Activated CD4-positive, alpha-beta T cell treated with anti-CD3 and anti-CD28 coated beads, Interleukin-2, amount 10 ng/mL, durations not matched to agents 7 days and 5 days (primary cell): ENCODE measurements at places on chromosomes 3 and 15. TPM values are rescaled to one million over a fixed set of nuclear protein-coding genes. Genes with fewer than 3 reads are reported as not detected.

DNA sequence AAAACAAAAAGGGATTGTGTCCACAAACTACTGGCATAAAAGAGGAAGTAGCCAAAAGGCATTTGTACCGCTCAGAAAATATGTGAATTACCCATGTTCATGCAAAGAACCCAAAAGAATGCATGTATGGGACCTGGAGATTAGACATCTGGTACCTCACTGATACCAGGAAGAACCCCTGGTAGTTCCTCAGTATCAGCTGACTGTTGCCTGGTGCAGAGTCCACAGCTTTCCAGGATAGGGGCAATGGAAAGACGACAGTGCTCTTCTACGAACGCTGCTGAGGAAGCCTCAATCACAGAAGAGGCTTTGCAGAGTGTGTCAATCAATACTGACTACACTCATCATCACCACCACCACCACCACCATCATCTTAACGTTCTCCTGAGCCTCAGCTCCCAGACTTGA lies 63.3 kb downstream of the ATP8B4 start:
- H3K27me3 ChIP-seq, result no peaks in the 10 kb centered on the region
- no peak for DNase-seq
- no peak overlapping the region for H3K27ac ChIP-seq

DNA sequence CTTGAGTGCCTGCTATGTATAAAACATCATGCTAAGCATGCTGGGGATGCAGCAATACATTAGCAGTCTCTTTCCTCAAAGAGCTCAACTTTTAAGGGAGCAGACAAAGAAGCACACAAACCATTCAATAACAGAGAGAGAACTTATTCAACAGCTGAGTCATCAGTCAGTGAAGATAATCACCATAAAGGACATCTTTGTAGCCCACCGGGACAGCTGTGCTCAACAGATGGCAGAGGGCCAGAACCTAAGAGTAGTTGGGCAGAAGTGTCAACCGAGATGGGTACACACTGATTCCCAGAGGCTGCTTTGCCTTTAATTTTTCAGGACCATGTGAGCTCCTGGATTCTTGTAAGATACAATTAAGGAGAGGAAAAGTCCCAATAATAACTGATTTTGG lies 4.2 kb upstream of the RAB8B start:
- H3K4me3 ChIP-seq, result no peak overlapping the region
- peaks cover 7% of the 10 kb centered on the region for H3K27me3 ChIP-seq
- DNase-seq, result no peak
- peaks cover 14% of the 10 kb centered on the region for H3K4me1 ChIP-seq

DNA sequence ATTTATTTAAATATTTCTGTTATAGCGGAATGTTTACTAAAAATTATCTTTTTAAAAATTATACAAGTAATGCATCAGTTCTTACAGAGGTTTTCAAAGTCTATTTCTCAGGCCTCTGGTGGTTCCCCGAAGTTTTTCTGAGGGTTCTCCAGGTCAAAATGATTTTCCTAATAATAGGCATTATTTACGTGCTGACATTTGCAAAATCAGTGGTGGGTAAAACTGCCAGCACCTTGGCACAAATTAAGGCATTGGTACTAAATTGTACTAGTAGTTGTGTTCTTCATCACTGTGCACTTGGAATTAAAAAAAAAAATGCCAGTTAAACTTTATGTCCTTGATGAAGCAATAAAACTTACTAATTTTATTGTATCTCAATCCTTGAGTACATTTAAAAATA lies 9.5 kb downstream of the PIAS1 start:
- DNase-seq, result no peak
- no peaks in the 10 kb centered on the region for H3K27me3 ChIP-seq
- H3K36me3 ChIP-seq, result peaks cover 21% of the 10 kb centered on the region
- no peak overlapping the region for H3K27ac ChIP-seq
- H3K4me1 ChIP-seq, result peaks cover 17% of the 10 kb centered on the region
- H3K4me3 ChIP-seq, result no peak overlapping the region

DNA sequence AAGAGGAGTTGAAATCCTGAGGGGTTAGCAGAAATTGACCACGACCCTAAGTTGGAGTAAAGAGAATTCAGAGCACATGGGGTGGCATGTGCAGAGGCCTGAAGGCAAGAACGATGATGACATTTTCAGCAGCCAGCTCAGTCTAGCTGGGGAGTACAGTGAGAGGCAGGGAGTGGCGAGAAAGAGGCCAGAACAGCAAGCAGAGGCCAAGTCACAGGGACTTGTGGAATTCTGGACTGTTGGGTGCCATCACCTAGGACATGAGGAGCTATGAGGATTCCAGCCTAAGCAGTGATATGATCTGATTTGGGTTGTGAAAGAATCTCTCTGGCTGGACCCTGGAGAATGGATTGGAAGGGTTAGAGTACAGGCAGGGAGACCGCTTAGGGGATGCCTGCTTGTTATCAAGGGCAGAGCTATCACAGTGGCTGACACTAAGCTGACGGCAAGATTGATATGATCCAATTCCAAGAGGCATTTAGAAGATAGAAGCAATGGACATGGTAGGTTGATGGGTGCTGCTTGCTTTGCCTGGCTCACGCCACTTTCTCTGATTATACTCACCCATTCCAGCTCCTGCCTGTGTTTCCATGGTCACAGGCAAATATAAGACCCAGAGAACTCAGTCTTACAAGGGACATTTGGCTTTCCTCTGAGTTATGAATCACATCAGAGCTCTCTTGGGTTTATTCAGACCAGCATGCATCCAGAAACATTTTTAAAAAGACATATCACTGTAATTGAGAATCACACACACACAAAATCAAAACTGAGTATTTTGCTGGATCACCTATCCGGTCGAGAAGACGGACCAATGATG lies 66.4 kb downstream of the LRTM1 start:
- no peak for DNase-seq
- no peaks in the 10 kb centered on the region for H3K36me3 ChIP-seq
- no peak overlapping the region for H3K4me3 ChIP-seq

- no peak overlapping the region for H3K27ac ChIP-seq
- H3K36me3 ChIP-seq, result no peaks in the 10 kb centered on the region
- DNase-seq, result no peak
- no peaks in the 10 kb centered on the region for H3K27me3 ChIP-seq
These were observed 355.9 kb downstream of the RSL24D1 start for GRCh38 chr15:54840621-54841398.

GRCh38 chr3:45555086-45555591 lies 39.4 kb upstream of the LIMD1 start:
- H3K4me3 ChIP-seq, result no peak overlapping the region
- H3K36me3 ChIP-seq, result no peaks in the 10 kb centered on the region
- DNase-seq, result no peak
- peak overlapping the region; percentile 9 for H3K27ac ChIP-seq
- no peaks in the 10 kb centered on the region for H3K4me1 ChIP-seq

GRCh38 chr15:90365414-90366055 lies 13.5 kb downstream of the ZNF774 start:
- DNase-seq, result no peak
- no peak overlapping the region for H3K27ac ChIP-seq
- no peak overlapping the region for H3K4me3 ChIP-seq
- no peaks in the 10 kb centered on the region for H3K27me3 ChIP-seq
- H3K4me1 ChIP-seq, result peaks cover 32% of the 10 kb centered on the region
- H3K36me3 ChIP-seq, result peaks cover 2% of the 10 kb centered on the region

MUC20 gene
- total RNA-seq, result 1.2 TPM

AMOTL2 gene
- total RNA-seq, result not detected

SEMA5B gene
- total RNA-seq, result not detected

DNAH1 gene
- total RNA-seq, result 25.7 TPM
